Regular cardiac myocyte (primary cell): ENCODE measurements at places on chromosomes 2 and 18. TPM values are rescaled to one million over a fixed set of nuclear protein-coding genes. Genes with fewer than 3 reads are reported as not detected.

The FABP1 gene
- not detected in 2 replicates for total RNA-seq

The LGALSL gene
- total RNA-seq, result 3.1 and 6.2 TPM in 2 replicates

The CNGA3 gene
- total RNA-seq, result not detected in 2 replicates

The SERPINB7 gene
- total RNA-seq, result 0.28 and 0.38 TPM in 2 replicates

The CCL20 gene
- 1.3 and 57.5 TPM in 2 replicates for total RNA-seq

The REL gene
- 2.5 and 4.8 TPM in 2 replicates for total RNA-seq

The SDC1 gene
- 14.4 and 19.6 TPM in 2 replicates for total RNA-seq

The SMPD4 gene
- total RNA-seq, result 10.4 and 19.7 TPM in 2 replicates

The ASAP2 gene
- total RNA-seq, result 44.5 and 59.2 TPM in 2 replicates

The FKBP7 gene
- total RNA-seq, result 40.6 and 68.8 TPM in 2 replicates

The CEP76 gene
- 10.1 and 10.9 TPM in 2 replicates for total RNA-seq

The GPR155 gene
- total RNA-seq, result 4.4 and 13.2 TPM in 2 replicates

The VAMP5 gene
- total RNA-seq, result 35.8 and 68.6 TPM in 2 replicates

The UGT1A8 gene
- not detected in 2 replicates for total RNA-seq

The PROM2 gene
- under 0.01 and 0.28 TPM in 2 replicates for total RNA-seq

The EPAS1 gene
- 56.9 and 200 TPM in 2 replicates for total RNA-seq

The ALPG gene
- total RNA-seq, result not detected in 2 replicates

The SERPINB10 gene
- total RNA-seq, result not detected in 2 replicates

The EFR3B gene
- total RNA-seq, result 0.56 and 1.7 TPM in 2 replicates

The CIB4 gene
- not detected in 2 replicates for total RNA-seq

The ANKRD30B gene
- 0.96 and 4.5 TPM in 2 replicates for total RNA-seq

The SEH1L gene
- 62.9 and 88.8 TPM in 2 replicates for total RNA-seq
